ENCODE measurements at places on chromosomes 16 and 17. TPM values are rescaled to one million over a fixed set of nuclear protein-coding genes. Genes with fewer than 3 reads are reported as not detected.
A peak's percentile ranks its signal among the peaks of the same experiment; 100 is the strongest.

Gene PRKCB
- total RNA-seq: 2.2 TPM

DNA sequence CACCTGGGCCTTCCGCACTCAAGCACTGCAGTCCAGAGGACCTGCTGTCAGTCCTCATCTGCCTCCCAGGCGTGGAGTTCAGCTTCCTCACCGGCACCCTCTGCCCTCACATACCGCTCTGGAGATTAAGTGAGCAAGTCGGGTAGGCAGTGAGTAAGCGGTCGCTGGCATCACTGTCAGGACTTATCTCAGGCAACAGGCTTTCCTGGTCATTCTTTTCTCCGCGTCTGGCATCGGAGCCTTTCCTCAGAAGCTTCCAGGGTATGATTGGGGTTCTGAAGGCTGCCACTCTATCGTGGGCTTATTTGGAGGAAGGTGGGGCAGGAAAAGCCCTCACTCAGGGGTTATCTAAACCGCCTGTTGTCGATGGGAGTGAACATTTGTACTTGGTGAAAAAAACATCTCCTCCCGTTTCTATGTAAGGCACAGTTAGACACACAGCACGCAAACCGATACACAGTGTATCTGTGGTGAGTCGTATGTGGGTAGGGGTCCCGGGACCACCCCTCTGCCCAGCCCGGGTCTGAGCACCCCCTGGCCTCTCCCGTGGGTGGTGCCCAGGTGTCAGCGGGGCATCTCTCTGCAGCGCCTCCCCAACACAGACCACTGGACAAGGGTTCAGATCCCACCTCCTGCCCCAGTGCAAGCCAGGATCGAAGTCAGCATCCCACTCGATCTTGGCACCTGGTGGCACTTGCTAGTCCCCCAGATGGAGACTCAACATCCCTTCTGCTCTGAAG lies 92.5 kb upstream of the PLCG2 start:
- peak; percentile 35 for DNase-seq

DNA sequence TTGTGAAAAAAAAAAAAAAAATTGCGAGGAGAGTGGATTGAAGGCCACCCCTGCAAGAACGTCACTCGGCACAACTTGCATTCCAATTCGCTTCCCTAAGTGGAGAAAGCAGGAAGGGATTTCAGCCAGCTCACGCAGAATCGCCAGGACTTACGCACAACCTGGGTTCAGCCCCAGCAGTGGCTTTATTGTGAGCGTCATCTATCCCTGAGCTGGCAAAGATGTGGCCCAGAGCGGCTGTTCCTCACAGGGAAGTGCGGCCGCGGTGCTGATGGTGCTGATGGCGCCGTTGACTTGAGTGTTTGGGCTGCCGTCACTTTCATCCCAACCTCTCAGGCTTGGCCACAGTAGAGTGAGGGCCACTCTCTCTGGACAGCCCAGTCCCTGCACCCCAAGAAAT lies 197.6 kb downstream of the NTN1 start:
- no peak for DNase-seq

Gene SPEM1
- total RNA-seq: not detected

Gene SGSM2
- 62.5 TPM for total RNA-seq

DNA sequence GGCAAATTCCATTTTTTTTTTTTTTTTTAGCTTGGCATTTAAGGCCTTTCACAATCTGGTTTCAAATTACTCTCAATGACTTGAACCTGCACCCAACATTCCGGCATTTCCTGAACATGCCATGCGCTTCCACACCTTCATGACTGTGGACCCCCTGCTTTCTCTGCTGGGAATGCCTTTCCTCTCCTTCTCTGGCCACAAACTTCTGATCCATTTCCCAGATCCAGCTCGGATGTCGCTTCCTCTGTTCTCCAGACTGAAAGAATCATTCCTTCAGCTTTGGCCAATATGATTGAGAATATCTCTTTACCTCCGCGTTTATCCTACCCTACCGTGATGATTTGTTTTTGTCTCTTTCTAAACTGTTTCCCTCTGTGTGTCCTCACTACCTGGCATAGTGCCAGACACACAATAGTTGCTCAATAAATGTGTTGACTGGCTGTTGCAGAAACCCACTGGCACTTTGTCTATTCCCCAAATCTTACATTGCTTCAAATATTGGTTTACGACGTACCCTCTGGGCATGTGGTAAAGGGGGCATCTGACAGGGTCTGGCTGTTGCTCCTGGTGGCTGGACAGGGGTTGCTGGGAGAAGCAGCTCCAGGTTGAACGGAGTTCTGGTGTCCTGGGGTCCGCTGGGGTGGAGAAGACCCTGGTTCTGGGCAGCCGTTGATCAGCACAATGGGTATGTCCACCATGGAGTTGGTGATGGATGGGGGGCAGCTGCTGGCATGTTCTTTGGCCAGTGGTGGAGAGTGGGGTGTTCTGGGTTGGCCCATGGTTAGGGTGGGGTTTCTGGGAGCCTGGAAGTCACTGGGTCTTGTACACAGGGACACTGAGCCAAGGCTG lies 14.7 kb downstream of the TNS4 start:
- DNase-seq: no peak

- DNase-seq: no peak
Measured at GRCh38 chr16:84844049-84844350, 24.2 kb downstream of the CRISPLD2 start.

Gene CHD9NB
- 0.72 TPM for total RNA-seq

Gene TIGD7
- 3.8 TPM for total RNA-seq

DNA sequence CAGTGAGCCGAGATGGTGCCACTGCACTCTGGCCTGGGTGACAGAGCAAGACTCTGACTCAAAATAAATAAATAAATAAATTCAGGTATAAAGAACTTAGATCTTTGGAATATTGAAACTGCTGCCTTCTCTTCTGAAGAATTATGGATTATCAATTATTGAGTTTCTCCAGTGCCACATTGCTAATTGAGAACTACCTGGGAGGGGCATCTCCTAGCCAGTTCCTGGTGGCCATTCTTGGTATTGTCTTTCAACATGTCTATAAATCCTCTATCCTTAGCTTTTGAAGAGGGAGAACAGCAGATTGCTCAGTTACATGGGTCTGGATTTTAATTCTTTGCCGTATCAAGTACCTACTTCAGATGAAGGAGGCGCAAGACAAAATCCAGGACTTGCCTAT lies 29.2 kb downstream of the CALCOCO2 start:
- no peak for DNase-seq

DNA sequence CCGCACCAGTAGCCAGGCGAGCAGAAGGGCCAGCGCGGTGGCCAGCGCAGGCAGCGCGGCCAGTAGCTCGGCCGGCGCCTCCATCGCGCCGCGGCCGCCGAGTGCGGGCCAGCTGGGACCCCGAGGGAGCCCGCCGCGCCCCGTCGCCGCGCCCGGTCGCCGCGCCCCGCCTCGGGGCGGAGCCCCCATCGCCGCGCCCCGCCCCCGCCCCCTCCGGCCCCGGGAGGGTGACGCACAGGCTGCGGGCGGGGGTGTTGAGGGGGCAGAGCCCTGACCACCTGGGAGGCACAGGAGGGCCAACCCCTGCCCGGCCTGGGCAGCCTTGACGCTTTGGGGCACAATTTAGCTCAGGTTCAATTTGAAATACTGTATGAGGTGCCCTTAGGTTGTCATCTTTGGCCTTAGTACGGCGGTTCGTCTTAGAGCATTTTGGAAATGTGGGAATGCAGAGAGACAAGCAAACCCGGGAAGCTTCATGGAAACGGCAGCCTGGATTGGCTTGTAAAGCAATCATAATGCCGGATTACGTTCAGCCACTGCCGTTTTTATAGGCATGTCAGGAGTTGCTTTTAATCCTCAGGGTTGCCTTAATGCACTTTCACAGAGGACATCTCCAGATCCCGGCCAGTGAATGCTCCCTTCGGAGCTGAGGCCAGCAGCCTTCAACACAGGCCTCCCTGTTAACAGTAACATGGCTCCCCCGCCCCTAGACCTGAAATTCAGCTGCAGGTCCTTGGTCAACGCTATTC lies at the start of gene MXRA7:
Gene MXRA7 (minus strand): TSS at position 103 of the 749 bp plus-strand sequence. CDS start 19 bp downstream, at position 84.
- DNase-seq: peak; percentile 79

DNA sequence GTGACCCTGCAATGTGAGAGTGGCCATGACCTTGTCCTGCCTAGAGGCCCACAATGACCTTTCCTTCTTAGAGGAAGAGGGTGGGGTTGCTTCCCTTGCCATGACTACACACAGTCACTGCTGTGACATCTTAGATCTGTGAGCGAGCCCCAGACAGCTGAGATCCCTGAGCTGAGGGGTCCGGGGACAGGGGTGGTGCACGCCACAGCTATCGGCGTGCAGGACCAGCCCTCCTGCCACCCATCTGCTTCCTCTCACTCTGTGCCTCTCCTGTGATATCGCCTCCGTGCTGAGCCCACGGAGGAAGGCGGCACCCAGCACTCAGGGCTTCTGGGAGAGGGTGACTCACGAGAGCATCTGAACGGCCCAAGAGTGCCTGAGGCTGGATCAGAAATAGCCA lies 35.2 kb downstream of the KIAA0513 start:
- DNase-seq: no peak

DNA sequence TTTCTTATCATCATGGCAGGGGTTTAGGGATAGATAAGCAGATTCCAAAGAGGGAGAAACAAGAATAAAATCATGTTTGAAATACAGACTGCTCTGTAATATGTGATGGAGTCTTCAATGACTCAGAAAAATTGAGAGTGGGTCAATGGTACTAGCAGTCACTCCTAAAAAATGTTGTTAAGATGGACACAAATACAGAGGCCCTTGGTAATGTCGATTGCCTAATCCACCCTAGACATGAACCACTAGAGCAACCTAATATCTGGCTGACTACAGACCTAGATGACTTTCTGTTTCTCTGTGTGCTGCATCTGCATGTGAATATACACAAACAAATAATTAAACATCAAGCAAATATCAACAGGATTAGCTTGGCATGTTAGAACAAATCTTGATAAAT lies 135.8 kb downstream of the CDH8 start:
- DNase-seq: no peak

Gene KCNJ18
- total RNA-seq: not detected

GRCh38 chr16:5549802-5550201 lies 452.2 kb upstream of the EEF2KMT start:
- DNase-seq: no peak

DNA sequence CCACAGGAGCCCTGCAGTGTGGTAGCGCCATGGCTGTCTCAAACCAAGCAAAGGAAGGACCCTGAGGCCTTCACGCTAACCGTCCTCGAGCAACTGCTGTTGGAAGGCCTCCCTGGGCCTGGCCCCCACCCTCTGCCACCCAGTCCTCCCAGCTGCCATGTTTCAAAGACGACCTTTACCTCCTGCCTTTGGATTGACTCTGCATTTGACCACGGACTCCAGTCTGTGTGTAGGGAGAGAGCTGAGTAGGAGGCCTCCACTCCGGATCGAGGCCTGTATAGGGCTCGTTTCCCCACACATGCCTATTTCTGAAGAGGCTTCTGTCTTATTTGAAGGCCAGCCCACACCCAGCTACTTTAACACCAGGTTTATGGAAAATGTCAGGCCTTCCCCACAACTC lies 24.3 kb downstream of the PLCD3 start:
- DNase-seq: no peak

Gene GPR179
- total RNA-seq: not detected

DNA sequence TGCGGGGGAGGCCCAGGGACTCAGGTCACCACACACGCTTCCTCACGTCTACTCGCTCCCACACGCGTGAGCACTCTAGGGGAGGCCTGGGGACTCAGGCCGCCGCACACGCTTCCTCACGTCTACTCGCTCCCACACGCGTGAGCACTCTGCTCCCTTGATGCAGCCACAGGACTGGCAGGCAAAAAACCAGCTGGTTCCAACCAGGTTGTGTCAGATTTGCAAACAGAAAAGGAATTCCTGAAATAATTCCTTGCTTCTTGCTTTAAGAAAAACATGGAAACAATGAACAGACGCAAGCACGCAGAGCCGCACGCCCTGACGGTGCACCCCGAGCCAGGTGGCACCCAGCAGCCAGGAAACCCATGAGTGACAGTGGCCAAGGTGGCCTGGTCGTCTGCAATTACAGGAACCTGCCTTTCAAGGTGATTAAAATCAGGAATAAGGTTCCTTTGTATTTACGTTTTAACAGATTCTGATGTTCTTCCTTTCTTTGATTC lies 37.9 kb downstream of the LMF1 start:
- no peak for DNase-seq

GRCh38 chr17:76147211-76148014 lies 6.4 kb upstream of the FOXJ1 start:
- DNase-seq: no peak

GRCh38 chr17:59378675-59379074 lies 47.2 kb downstream of the YPEL2 start:
- no peak for DNase-seq

- DNase-seq: no peak
Measured at GRCh38 chr17:28468781-28469180, 4.7 kb upstream of the SLC13A2 start.

DNA sequence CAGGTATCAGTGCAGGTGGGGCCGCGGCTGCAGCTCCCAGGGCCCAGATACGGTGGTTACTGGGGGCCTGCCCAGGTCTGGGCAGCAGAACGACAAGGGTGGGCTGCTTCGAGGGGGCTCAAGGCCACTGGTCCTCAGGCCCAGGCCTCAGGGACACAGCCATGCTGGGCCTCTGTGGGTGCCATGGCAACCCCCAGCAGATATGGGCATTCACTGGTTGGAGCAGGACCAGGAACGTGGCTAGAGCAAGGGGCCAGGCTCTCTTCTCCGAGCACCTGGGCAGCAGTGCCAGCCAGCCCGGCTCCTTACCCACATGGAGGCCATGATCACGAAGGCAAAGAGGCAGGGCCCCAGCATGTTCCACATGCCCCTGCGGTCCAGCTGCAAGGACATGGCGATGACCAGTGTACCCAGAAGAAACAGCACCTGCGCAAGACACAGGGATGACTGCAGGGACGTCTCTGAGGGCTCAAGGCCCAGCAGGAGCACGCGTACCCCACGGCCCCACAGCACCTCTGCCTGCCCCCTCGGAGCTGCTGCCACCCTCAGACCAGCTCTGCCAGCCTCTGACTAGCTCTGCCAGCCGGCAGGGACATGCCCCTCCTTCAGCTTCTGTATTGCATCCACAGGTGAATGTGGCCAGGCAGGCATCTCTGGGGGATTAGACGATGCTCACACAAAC lies 2.1 kb upstream of the MRPL28 start:
- no peak for DNase-seq

GRCh38 chr17:78401891-78402290 lies 23.4 kb downstream of the PGS1 start:
- no peak for DNase-seq

Gene CAMKK1
- total RNA-seq: 6.0 TPM

Gene LRRC37A
- total RNA-seq: 1.4 TPM

- DNase-seq: no peak
Measured at GRCh38 chr17:77417575-77417974, 276.8 kb downstream of the SEC14L1 start.

GRCh38 chr16:65463652-65464260 lies 341.9 kb upstream of the CDH11 start:
- DNase-seq: no peak

Measured in adrenal gland (tissue), 19 donors.